ENCODE measurements at places on chromosomes 3 and 15.

DNA sequence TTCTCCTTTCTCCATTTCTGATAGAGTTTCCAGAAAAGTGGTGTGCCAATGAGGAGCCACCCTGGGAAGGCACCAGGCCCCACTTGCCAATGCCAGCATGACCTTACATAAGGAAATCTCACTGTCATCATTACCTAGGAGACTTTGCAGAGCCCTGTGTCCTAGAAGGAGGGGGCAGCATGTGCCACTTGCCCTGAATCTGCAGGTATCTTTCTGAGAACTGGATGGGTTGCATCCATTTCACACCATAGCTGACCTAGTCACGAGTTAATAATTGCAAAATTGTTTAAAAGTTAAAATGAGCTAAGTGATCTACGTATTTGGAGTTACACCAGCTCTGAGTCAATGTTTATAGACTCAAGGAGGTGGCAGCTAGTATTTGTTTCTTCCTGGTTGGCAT, 14.3 kb downstream of the CA12 start:
- DNase-seq, result no peak

GRCh38 chr3:56795097-56795828, 6.5 kb downstream of the ARHGEF3 start:
- DNase-seq, result no peak

GRCh38 chr15:40285151-40285550, 2.3 kb upstream of the ANKRD63 start:
- DNase-seq, result no peak

GRCh38 chr3:18501679-18502343, 76.7 kb upstream of the SATB1 start:
- peak; percentile 64 for DNase-seq

All from activated CD4-positive, alpha-beta T cell treated with anti-CD3 and anti-CD28 coated beads, Interleukin-10, Interleukin-2, amounts not matched to agents 100 ng/mL and 50 ng/mL, durations not matched to agents 16 hours and 8 hours (primary cell).